ENCODE measurements at places on chromosomes 12 and 14. TPM values are rescaled to one million over a fixed set of nuclear protein-coding genes. Genes with fewer than 3 reads are reported as not detected.

The SMIM41 gene
- not detected for total RNA-seq

The SMCO2 gene
- not detected for total RNA-seq

The SCN8A gene
- 14.6 TPM for total RNA-seq

The KIAA0586 gene
- 20.2 TPM for total RNA-seq

The SCNN1A gene
- total RNA-seq, result 0.18 TPM

The DTX1 gene
- total RNA-seq, result not detected

The KRT78 gene
- not detected for total RNA-seq

The ARHGEF40 gene
- total RNA-seq, result 36.8 TPM

The SOAT2 gene
- 0.32 TPM for total RNA-seq

The PLEKHG7 gene
- total RNA-seq, result not detected

The FGF23 gene
- total RNA-seq, result not detected

The AICDA gene
- total RNA-seq, result not detected

The TAS2R7 gene
- total RNA-seq, result not detected

The PSMC6 gene
- total RNA-seq, result 73.4 TPM

The TMEM260 gene
- total RNA-seq, result 19.2 TPM

The KIF5A gene
- 1.4 TPM for total RNA-seq

The INSM2 gene
- not detected for total RNA-seq

The ENDOU gene
- total RNA-seq, result not detected

The ABHD4 gene
- 23.6 TPM for total RNA-seq

The STAB2 gene
- total RNA-seq, result not detected

The ADAMTS20 gene
- not detected for total RNA-seq

The HOXC9 gene
- 0.21 TPM for total RNA-seq

The TAS2R20 gene
- total RNA-seq, result 0.28 TPM

The PRH2 gene
- not detected for total RNA-seq

The PKP2 gene
- total RNA-seq, result not detected

All from HFFc6 (cell line).